NT2/D1 (cell line): ENCODE measurements at places on chromosomes 5 and 9.
A peak's percentile ranks its signal among the peaks of the same experiment; 100 is the strongest.

DNA sequence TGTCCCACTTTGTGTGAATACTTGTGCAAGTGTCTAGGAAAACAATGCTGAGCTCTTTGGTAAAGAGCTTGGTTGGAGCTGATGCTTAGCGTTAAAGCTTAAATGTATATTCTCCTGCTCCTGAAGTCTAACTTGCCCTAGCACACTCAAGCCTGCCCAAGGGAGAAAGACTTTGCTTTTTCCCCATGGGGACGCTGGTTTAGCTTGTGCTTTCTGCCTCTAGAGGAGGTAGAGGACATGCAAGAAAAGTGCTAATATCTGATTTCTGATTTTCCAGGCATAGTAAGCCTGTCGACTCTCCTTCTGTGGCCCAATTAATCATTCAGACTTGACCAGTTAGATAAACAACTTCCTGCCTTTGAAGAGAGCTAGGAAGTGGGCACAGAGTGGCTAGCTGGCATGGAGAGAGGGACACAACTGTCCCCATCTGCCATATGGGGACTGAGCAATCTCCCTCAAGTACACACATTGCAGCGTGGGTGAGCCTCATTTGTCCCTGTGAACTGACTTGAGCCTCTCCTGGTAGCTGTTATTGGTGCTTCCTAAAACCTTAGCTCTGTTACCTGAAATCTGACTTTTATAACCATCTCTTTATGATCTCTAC is 348.4 kb downstream of the BRINP1 start:
- no peak for DNase-seq

DNA sequence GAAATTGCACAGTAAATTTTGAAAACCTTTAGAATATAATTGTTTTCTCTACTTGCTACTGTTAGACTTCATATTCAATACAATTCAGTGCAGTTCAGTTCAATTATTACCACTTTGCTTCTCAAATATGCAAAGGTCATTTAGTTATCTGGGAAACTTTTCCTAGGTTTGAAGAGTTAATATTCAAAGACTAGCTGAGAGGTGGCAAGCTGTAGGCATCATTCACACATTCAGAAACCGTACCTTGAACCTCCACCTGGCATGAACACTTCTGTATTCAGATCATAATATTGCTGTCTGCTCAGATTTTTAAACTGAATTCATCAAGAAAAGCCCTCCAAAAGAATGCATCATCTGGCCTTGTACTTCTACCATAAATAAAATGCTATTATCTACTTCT is 162.1 kb upstream of the PCSK5 start:
- no peak for DNase-seq

GRCh38 chr5:81393783-81394718 is at the start of gene ACOT12:
Gene ACOT12, minus strand, starts transcription at chr5:81394134. Its CDS starts 20 bp downstream, at chr5:81394114.
- DNase-seq = no peak

- DNase-seq = no peak
Measured at GRCh38 chr5:83503662-83504061, 32.1 kb downstream of the VCAN start.

DNA sequence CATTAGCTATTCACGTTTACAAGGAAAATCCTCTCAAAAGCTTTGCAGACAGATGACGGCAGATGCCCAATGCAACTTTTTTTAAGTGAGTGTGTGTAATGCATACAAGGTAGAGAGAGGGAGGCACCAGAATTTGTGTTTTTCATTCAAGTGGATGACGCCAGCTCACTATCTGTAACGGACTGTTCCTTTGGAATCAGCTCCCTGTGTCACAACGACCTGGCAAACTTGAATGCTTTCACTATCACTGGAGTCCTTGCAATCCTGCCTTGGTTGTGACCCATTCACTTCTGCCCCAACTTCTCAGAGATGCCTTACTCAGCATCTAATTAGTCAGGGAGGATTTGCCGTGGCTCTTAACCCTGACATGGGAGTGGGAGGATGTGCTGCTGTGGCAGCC is 148.5 kb downstream of the BNC2 start:
- no peak for DNase-seq

DNA sequence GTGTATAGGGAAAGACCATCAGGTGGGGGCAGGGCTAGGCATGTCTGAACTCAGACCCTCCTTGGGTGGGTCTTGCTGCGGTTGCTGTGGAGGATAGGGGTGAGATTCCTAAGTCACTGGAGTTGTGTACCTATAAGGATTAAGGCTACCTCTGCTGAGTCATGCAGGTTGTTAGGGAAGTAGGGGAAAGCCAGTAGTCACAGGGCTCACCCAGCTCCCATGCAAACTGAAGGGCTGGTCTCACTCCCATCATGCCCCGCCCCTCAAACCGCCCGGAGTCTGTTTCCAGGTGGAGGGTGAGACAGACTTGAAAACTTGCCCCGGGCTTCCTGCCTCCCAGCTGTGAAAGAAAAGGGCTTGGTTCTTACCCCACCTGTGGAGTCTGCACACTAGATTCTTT is 161.8 kb downstream of the CAVIN4 start:
- no peak for DNase-seq

GRCh38 chr5:759111-759751 is 25.3 kb downstream of the ZDHHC11B start:
- no peak for DNase-seq

DNA sequence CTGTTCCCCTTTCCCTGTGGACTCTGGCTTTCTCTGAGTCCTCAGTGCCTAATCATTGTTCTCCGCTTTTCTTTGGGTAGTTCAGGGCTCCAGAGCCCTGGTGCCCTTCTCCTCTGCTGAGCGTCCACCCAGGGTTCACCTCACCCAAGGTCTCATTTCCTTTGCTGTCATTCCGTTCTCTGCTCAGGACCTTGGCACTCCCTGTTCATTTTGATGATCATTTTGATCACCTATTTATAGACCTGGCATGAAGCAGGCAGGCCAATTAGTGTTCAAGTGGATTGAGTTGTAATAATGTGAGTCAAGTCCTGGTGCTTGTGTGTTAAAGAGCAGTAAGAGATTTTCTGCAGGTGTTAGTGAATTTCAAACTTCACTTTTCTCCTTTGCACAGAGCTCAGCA is 3.6 kb downstream of the TRIO start:
- DNase-seq = no peak

DNA sequence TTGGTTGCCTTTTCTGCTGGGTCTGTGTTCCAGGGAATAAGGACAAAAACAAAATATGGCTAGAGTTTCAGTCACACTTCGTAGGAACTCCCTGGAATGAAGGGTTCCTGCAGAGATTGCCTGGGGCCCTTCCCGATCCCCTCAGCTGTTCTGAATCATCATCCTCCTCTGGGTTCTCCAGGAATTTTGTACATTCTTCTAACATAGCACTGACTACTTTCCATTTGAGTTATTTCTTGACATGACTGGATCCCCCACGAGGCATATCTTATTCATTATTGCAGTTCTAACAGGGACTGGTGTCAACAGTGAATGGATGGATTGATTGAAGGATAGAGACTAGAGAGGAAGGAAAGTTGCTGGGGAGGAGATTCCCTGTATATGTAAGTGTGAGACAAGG is 49.2 kb upstream of the TNC start:
- DNase-seq = no peak

DNA sequence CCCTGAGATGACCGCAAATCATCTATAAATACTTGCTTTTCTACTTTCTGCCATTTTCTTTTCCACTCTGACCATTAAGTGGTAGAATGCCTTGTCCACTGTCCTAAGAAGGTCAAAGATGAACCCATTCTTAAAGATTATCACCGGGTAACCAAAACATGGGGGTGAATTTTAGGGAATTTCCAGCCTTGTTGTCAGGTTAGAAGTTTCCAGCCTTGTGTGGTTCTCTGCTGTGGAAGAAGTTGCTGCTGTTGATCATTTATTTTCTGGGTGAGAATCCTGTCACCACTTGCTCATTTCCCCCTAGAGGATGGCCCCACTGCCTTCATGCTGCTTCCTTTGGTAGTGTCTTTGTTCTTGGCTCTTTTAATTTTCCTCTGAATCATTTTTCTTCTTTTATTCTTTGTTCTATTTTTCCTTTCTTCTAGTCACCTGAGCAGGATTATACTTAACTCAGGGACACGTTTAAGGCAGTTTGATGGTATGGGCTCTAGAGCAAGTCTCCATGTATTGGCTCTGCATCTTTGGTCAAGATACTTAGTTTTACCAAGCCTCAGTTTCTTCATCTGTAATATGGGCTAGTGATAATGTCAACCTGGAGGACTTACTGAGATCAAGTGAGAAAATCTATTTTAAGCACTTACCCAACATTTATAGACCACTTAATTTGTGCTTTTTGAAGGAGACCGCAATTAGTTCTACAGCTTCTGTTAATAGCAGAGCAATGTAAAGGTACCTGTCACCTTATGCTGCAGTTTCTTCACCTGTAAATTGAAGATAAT is 266.2 kb downstream of the ARHGAP26 start:
- DNase-seq = no peak

DNA sequence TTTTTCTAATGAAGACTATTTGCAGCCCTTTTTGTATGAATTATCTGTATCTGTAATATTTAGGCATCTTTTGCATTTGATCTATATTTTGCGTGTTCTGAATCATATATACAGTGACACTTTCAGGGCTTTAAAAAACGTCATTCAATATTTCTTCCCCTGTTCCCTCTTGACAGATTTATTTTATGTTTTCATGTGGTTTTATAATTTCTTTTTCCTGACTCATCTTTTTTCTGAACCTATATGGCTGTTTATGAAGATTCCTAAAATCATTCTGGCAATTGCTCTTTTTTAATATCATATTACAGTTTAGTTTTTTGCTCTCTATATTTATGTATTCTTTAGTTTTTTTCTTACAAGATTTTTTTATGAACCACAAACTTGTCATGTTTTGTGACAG is 67.6 kb downstream of the SMARCA2 start:
- no peak for DNase-seq

GRCh38 chr5:58156361-58156760 is 303.5 kb downstream of the PLK2 start:
- DNase-seq = no peak

DNA sequence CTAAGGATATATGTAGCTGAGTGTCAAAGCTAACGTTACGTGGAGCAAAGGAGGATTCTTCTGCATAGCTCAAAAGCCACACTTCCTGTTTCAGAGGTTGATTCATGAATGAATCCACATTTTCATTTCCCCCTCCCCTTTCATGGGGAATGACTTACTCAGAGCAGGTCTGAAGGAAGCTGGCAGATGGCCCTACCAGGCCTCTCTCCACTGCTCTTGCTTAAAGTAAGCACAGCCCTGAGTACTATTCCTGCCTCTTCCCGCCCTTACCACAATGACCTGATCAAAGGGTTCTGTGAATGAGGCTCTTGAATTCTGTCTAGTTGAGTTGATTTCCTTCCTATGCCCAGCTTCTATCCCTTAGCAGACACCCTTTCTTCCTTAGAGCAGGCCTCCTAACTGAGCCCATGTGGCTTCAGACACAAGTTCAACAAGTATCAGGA is 6.3 kb downstream of the IGIP start:
- no peak for DNase-seq

DNA sequence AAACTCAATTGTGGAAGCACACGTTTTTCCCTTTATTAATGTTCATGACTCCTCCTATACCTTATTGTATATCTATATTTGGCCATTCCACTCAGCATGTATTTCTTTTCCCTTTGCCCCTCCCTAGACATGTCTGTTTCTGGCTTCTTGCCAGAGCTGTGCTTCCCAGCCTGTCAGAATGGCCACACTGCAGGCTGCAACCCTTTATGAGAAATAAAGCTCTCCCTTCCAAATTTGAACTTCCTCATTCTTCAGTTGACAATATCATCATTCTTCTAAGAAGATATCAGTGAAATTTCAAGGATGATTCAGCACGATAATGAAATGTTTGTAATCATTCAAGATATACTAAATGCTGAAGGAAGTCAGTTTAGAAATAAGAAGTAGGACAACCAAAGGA is 107.6 kb upstream of the PRSS3 start:
- no peak for DNase-seq

- DNase-seq = peak; percentile 85
Measured at GRCh38 chr9:121735065-121735792, 83.8 kb downstream of the DAB2IP start.

GRCh38 chr5:177043114-177043513 is 20.6 kb downstream of the ZNF346 start:
- DNase-seq = no peak

DNA sequence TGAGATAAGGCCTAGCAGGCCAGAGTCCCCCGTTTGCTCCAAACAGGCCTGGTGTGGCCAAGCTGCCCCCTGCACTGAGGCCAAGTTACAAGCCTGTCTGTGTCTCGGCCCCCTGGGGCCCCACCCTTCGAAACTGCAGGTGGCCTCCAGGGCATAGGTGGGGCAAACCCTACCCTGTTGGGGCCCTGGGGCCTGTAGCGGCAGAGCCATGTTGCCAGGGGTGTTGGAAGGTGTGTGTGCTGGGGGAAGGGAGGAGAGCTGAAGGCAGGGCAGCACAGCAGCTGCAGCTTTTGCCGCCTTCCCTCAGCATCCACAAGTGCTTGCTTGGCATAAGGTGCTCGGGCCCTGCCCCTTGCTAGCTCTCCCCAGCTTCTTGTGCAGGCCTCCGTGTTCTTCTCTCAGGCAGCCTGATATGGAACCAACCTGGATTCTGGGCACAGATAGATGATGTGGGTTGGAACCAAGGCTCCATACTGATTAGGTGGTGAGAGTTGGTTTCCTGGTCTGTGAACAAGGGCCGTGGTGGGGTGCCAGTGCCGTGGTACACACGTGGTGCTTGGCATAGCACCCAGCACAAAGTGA is 12.7 kb downstream of the IRF1 start:
- no peak for DNase-seq

GRCh38 chr5:65125591-65126541 is 355.9 kb downstream of the ADAMTS6 start:
- no peak for DNase-seq

- no peak for DNase-seq
Measured at GRCh38 chr5:36373527-36374086, 71.9 kb upstream of the RANBP3L start.

GRCh38 chr9:133534346-133535291 is at the start of gene ADAMTSL2:
Gene ADAMTSL2, plus strand, starts transcription at chr9:133534704. Its CDS starts 2,009 bp downstream, at chr9:133536713.
- DNase-seq = no peak

GRCh38 chr9:109115931-109116526 is 3.7 kb downstream of the TMEM245 start:
- DNase-seq = no peak

DNA sequence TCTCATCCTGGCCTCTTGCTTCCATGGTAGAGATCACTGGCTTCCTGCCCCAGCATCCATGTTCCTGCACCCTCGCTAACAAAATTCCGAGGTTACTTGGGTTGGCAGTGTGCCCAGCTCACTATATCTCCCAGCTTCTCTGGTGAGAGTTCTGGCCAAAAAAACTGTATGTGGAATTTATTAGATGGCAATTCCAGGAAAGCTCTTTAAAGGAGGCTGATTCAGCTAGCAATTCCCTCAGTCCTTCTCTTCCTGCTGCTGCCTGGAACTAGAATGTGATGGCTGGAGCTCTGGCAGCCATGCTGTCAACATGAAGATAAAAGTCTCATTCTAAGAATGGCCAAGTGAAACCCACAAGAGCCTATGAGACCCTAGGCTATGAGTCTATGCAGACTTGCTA is 88.8 kb downstream of the SECISBP2 start:
- DNase-seq = no peak

GRCh38 chr5:67459253-67459652 is 262.7 kb upstream of the CD180 start:
- no peak for DNase-seq
